NCI-H748 treated with DMSO at 0.1 percent for 48 hours (cell line): ENCODE measurements at places on chromosomes 12 and 14.

DNA sequence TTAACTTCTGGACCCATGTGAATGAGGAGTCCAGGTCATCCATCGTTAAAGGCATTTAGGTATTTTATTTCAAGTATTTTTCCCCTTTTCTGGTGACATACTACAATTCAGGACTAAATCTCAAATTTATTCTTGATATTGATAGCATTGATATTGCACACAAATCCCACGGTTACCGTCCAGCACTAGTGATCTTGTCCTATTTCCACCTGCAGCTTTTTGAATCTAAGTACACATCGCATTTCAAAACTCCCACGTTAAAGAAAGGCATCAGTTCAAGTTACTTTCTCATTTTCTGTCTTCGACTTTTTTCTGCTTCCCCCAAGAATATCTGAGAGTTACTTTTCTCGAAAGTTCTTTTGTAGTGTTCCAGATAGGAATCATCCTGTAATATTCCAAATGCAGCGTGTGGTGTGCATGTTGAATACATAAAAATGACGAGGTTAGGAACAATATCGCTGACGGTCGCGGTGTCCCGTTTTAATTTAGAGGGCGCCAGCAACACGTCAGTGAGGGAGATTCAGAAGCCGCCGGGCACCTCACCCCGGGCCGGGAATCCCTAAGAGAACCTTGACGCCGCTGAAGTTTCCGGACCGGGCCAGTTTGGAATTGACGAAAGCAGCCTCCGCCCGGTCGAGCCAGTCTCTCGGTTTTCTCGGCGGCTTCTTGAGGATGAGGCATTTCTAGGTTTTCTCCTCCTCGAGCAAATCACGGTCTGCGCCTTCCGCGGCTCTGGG, 569 bp upstream of the RGS6 start:
- DNase-seq, result peak; percentile 53

- no peak for DNase-seq
Measured at GRCh38 chr12:38508246-38508645, 191.7 kb downstream of the ALG10B start.

DNA sequence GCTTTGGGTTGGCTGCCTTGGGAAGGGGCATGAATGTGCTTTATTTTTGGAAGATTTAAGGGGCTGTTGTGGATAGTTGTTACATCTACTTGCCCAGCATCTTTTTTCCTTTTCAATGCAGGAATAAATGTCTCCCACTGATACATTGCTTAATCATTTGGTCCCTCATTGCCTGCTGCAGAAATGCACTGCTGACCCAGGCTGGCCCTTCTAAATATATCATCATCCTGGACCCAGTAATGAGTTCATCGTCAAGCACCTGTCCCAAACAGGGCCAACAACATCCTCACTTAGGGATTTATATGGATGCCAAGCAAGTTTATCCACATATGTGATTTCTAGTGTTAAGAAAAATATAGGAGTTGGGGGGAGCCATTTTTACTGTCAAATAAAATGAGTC, 67.2 kb downstream of the ASCL1 start:
- no peak for DNase-seq

GRCh38 chr12:76375939-76376338, 27.7 kb upstream of the BBS10 start:
- DNase-seq, result no peak

DNA sequence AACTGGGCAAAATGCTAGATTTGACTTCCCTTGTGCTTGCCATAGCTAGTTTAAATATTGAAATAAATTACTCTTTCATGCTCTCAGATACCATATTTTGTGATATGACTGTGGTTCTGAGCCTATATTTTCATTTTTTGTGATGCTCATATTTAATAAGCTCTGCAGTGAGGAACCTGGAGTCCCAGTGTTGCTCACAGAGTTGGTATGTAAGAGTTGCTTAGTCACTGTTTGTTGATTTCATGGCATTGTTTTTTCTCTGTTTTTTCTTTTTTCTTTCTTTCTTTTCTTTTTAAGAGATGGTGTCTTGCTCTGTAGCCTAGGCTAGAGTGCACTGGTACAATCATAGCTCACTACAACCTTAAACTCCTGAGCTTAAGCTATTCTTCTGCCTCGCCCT, 750.5 kb upstream of the TMEM132C start:
- DNase-seq, result no peak

- peak; percentile 35 for DNase-seq
Measured at GRCh38 chr14:74362361-74362915, 14.2 kb downstream of the VRTN start.

DNA sequence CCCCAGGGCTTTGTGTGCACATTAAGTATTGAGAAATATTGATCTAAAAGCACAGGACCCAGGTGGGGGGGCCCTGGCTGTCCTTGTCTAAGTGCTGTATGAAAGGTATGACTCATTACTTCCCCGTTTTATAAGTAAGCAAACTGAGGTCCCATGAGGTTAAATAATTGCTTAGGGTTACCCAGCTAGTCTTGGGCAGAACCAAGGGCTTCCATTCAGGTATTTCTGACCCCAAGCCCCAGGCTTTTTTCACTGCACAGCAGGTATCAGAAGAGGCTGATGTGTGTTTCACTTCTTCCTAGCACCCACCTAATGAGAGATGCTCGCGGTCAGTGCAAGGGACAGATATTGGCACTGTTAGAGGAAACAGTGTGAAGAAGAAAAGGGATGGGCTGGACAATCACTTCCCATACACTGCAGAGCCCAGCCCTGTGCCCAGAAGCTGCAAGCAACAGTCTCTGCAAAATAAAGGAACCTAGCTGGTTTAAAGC, 4.7 kb upstream of the TC2N start:
- no peak for DNase-seq

DNA sequence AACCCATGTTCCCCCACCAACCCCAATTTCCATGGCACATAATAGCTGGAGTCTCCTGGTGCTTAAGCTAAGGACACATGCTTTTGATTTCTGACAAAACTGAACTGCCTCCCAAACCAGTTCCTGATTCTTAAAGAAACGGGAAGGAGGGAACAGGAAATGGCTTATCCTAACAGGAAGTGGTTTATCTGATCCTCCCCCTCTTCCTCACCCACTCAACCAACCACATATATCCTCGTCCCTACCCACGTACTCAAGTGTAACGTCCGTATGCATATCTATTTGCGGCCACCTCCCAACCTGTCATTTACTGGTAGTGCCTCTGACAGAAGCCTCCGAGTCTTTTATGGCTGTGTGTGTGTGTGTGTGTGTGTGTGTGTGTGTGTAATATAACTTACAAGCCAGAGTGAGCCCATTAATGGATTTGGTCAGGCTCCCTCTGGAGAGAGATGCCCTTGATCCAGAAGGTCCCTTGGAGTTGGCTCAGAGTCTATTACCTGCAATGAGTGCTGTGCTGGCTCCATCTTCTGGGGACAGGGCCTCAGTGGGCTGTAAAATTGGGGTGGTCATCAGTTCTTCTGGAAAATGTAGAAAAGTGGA, 7.7 kb downstream of the DAZAP2 start:
- DNase-seq, result no peak

- no peak for DNase-seq
Measured at GRCh38 chr14:91402771-91403600, 14.6 kb downstream of the CCDC88C start.

DNA sequence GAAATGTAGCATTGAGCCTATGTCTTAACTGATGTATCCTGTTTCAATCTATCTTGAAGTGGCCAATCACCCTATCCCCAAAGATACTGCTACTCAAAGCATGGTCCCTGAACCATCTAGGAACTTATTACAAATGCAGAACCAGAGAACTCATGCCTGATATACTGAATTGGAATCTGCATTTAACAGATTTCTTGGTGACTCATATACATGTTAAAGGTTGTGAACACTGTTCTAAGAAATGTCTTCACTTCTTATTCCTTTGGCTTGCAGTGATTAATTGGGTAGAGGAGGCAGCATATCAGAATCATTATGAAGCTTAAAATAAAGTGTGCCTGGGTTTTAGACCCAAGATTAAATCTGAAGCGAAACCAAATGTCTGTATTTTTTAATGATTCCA, 795.6 kb downstream of the DIO2 start:
- DNase-seq, result no peak

DNA sequence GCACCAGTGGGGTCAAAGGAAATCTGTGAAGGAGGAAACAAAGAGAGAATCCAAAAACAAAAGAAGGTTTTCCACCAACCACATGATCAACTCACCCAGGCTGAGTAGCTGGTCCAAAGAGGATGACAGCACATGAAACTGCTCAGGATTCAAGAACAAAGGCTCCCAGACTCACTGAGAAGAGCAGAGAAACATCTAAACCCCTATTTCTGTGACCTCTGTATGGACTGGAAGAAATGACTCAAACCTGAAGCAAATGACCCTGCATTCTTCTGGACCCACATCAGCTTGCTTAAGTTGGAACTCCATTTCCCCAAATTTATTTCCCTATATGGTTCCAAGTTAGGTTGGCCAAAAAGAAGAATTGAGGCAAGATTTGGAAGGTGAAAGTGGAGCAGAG, 26.3 kb downstream of the TC2N start:
- DNase-seq, result no peak

DNA sequence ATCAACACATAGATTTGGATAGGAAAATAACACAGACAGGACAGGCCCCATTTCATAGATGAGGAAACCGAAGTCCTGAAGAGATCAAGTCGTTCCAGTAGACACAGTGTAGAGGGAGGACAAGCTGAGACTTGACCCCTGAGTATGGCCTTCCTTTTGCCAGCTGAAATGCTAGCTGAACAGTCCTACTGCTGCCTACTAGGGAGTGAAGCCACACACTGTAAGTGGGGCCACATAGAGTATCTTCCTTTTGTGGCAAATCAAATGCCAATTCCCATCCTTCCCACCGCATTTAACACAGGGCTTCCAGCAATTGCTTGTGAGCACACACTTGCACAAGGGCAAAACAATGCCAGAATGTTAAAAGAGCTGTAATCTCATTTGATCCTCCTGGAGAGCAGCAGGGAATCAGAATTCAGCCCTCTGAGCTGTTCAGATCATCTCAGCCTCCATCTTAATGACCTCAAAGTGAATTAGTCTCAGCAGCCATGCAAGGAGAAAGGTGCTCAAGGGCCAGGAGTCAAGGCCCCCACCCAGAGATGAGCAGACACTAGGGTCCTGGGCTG, 380.5 kb downstream of the EMP1 start:
- no peak for DNase-seq

DNA sequence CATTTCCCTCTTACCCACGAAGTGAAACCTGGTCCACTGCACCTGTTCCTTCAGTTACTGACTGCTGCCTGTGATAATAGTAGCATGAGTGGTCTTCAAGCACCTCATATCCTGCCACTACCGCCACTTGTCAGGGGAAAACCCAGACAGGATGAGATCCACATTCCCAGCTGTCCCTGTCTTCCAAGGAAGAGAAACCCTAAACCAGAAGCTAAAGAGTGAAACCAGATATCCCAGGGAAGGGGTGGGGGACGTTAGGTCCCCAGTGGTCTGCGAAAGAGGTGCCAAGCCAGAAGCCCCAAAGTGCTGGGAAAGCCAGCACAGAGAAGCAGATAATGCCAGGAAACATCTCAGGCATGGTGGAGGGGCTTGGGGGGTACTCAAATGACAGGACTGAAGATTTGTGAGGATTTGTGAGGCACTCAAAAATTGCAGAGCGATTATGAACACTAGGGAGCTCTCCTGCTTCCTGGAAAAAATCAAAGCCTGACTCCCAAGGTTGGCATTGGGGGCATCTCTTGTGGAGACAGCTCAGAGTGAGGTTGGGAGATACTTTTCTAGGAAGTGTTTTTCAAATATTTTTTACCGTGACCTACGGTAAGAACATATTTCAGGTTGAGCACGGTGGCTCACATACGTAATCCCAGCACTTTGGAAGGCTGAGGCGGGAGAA, 77.9 kb downstream of the TMEM30B start:
- DNase-seq, result no peak
